ENCODE measurements at places on chromosomes 6 and 20. TPM values are rescaled to one million over a fixed set of nuclear protein-coding genes. Genes with fewer than 3 reads are reported as not detected.

DNA sequence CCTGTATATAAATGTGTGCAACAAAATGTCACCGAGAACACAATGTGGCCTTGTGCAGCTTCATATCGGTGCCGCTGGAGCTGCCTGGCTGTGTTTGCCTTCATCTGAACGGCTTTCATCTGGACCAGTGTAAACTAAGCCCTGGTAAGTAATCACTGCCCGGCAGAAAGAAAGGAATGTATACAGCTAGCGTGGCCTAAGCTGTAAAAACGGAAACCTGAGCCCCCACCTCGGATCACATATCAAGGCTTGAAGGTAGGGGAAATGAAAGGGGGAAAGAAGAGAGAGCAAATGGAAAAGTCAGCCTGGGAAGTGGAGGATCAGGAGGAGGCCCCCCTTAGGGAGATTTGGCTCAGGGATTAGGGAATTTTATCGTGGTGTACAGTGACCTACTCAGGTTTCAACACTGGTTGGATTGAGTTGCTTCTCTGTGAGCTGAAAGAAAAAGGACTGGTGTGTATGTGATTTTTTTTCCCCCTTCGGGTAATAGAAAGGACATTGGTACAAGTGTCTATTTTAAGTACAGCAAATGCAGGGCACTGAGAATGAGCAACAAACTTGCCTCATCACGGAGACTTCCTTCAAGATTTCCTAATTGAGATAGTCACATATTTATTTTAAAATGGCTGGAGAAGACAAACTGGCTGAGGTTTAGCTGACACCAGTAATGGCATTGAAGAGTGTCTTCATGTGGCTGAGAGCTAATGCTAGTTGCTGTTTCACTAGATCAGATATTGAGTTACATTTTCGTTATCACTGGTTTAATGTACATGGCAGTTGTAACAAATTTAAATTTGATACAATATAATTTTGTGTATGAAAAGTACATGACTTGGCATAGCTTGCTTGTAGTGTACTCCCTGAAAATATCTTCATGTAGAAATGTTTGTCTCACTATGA, 3.5 kb downstream of the SOBP start:
- peaks cover 30% of the 10 kb centered on the region for H3K36me3 ChIP-seq
- no peak overlapping the region for H3K27ac ChIP-seq
- no peak for DNase-seq

DNA sequence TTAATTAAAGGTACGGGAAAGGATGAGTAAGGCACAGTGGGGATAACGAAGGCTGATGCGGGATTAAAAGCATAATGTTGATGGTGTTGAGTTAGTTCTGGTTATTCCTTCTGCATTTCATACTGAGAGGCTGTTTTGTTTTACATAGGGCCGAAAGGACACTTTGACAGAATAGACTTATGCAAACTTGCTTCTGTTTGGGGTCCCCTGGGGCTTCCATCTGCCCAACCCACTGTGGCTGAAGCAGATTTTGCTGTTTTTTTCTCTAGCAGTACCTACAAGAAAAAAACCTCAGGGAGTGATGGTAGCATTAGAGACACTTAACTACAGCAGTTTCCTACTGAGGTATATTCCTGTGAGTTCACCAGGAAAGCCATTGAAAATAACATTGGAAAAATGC, 136.1 kb upstream of the SUPT3H start:
- no peak overlapping the region for H3K27ac ChIP-seq
- DNase-seq: no peak
- H3K36me3 ChIP-seq: no peaks in the 10 kb centered on the region
- H3K27me3 ChIP-seq: no peaks in the 10 kb centered on the region
- H3K4me3 ChIP-seq: no peak overlapping the region

DNA sequence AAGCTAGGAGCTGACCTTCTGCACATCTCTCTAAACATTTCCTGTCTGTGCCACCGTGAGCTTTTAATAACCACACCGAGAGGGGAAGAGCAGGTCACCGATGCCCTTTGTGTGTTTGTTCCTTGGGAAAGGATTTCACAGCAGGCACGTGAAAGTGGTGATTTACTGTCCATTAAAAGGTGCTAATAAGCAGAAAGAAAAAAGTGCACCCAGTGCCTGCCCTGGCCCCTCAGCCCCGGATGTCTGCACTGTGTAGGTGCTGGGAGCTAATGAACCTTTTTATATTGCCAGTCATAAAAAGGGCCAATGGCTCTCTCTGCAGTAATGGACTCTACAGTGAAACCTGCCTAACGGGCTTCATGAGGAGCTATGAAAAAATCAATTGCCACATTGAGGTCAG, 312.6 kb downstream of the C6orf118 start:
- peak overlapping the region; percentile 8 for H3K27ac ChIP-seq
- no peak overlapping the region for H3K4me3 ChIP-seq
- DNase-seq: peak; percentile 25
- H3K4me1 ChIP-seq: peaks cover 13% of the 10 kb centered on the region
- H3K27me3 ChIP-seq: no peaks in the 10 kb centered on the region

GRCh38 chr20:61118429-61119224, 133.4 kb upstream of the CDH4 start:
- H3K27me3 ChIP-seq: peaks cover 12% of the 10 kb centered on the region
- no peaks in the 10 kb centered on the region for H3K36me3 ChIP-seq
- H3K27ac ChIP-seq: no peak overlapping the region

The FRS3 gene
- total RNA-seq: 5.0 TPM

The EPB41L2 gene
- total RNA-seq: 332 TPM

The GPLD1 gene
- 3.5 TPM for total RNA-seq

The LAMA4 gene
- 85.8 TPM for total RNA-seq
